ENCODE measurements at places on chromosomes 1 and 21. TPM values are rescaled to one million over a fixed set of nuclear protein-coding genes. Genes with fewer than 3 reads are reported as not detected.

DNA sequence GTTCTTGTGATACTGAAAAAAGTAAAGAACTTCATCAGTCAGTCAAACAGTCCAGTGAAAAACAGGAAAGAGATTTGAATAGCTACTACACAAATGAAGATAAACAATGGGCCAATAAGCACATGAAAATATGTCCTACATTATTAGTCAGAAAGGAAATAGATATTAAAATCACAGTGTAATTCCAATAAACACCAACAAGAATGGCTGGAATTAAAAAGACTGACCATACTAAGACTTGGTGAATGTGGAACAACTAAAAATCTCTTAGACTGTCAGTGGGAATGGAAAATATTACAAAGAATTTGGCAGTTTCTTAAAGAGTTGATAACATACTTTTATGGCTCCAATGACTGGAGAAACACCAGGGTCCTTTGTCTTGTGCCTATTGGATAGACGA, 241.8 kb upstream of the USP24 start:
- no peaks in the 10 kb centered on the region for H3K36me3 ChIP-seq
- no peaks in the 10 kb centered on the region for H3K4me1 ChIP-seq
- H3K27ac ChIP-seq, result no peak overlapping the region
- no peak overlapping the region for H3K4me3 ChIP-seq
- no peaks in the 10 kb centered on the region for H3K27me3 ChIP-seq

DNA sequence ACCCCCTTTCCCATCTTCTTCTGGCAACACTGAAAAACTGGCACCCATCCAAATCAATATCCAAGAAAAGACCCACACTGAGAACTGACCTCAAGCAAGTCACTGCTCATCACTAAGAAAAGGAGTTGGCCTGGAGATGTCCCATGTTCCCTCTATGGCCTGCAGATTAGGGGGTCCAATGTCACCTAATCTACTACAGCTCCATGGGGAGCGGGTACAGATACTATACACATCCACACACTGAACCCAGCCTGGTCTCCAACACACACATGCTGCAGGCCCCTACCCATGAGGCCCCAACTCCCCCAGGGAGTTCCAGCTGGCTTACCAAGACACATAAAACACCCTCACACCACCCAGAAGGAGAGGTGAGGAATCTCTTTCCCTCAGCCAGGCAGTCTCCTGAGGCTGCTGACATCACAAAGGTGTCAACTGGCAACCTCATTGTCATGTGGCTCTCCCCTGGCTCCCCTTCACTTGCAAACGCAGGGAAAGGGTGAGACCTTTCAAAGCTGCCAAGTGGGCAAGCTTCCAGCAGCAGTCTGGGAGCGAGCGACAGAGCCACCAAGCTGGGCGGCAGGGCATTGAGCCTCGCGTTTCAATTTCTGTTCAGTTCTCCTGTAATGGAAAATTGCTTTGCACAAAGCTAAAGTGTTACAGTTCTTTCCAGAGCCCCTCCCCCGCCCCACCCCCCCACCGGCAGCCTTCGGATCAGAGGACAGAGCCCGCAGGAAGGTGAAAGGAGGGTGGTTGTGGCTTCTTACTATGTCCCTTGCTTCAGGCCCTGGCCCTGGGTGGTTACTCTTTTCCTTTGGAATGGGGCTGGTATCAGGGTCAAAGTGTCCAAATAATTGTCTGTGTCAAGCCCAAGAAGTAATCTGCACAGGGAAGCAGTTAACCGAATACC, at the start of gene LRRC52:
TSS of gene LRRC52 (plus strand) at position 469 of the 907 bp plus-strand sequence. CDS start at position 766, 297 bp downstream.
- peaks cover 15% of the 10 kb centered on the region for H3K27me3 ChIP-seq
- no peak within 1 kb of the TSS for H3K4me3 ChIP-seq

DNA sequence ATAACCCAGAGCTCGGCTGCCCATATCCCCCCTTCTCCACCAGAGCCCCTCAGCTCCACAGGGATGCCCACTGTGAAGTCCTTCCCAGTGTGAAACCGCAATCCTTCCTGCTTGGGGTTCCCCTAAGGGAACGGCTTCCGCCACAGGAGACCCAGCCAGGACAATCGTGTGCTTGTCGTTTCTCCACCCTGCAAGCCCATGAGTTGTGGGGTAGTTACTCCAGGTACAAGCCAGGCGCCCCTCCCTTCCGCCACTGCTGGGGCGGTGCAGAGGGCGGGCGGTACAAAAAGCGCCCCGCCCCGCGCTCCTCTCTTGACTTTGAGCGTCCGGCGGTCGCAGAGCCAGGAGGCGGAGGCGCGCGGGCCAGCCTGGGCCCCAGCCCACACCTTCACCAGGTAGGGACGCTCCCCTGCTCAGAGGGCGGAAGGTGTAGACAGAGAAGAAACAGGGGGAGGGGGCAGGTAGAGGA, at the start of gene TINAGL1:
TSS of gene TINAGL1 (plus strand) at position 315 of the 469 bp plus-strand sequence. CDS start 634 bp downstream, outside the sequence.
- H3K4me1 ChIP-seq, result peaks cover 12% of the 10 kb centered on the region
- H3K27ac ChIP-seq, result no peak within 1 kb of the TSS
- DNase-seq, result no peak
- no peak within 1 kb of the TSS for H3K4me3 ChIP-seq
- peaks cover 11% of the 10 kb centered on the region for H3K27me3 ChIP-seq

DNA sequence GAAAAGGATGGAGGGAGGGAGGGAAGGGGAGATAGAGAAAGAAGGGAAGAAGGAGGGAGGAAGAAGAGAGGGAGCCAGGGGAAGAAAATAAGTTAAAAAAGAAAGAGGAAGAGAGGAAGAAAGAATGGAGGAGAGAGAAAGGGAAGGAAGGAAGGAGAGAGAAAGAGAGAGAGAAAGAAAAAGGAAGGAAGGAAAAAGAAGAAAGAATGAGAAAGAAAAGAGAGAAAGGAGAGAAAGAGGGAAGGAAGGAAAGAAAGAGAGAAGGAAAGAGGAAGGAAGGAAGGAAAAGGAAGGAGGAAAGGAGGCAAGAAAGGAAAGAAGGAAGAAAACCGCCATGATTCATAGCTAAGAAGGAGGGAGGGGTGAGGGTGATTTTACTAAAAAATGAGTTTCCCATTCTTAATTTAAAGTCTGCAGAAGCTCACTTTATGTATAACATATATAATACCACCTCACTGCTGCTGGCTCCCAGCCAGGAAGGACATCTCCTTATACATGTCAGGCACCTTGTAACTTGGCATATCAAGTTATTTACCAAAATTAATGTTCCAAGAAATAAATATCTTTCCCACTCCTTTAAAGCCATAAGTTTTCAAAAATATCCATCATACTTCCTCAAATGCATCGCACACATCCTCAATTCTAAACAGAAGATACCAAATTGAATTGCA, 46.0 kb upstream of the OLIG2 start:
- H3K4me1 ChIP-seq, result no peaks in the 10 kb centered on the region
- no peaks in the 10 kb centered on the region for H3K36me3 ChIP-seq
- no peak for DNase-seq
- H3K27ac ChIP-seq, result no peak overlapping the region

DNA sequence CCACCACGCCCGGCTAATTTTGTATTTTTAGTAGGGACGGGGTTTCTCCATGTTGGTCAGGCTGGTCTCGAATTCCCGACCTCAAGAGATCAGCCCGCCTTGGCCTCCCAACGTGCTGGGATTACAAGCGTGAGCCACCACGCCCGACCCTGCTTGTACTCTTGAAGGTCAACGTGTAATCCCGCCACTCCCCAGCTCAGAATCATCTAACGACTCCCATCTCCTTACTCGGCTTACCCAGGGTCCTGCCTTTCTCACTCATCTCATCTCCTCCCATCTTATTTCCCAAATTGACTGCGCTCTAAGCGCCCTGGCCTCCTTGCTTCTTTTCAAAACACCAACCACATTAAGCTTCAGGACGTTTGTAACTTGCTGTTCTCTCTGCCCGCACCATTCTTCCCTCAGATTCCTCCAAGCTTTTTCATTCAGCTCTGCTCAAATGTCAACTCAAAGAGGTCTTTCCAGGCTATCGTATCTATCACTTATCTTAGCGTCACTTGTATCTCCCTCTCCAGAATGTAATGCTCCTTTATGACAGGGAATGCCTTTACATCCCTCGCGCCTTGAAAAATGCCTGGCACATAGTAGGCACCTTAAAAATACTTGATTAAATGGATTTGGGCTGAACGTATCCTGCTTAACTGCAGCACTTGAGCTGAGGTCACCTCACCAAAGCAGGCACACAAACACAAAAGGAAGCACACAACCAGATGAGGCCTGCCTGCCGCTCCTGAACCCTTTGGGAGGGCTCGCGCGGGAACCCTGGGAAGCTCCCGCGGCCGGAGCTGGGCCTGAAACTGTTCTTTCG, 1.4 kb upstream of the USP1 start:
- H3K4me1 ChIP-seq, result peaks cover 20% of the 10 kb centered on the region
- DNase-seq, result no peak
- no peaks in the 10 kb centered on the region for H3K36me3 ChIP-seq
- no peaks in the 10 kb centered on the region for H3K27me3 ChIP-seq

DNA sequence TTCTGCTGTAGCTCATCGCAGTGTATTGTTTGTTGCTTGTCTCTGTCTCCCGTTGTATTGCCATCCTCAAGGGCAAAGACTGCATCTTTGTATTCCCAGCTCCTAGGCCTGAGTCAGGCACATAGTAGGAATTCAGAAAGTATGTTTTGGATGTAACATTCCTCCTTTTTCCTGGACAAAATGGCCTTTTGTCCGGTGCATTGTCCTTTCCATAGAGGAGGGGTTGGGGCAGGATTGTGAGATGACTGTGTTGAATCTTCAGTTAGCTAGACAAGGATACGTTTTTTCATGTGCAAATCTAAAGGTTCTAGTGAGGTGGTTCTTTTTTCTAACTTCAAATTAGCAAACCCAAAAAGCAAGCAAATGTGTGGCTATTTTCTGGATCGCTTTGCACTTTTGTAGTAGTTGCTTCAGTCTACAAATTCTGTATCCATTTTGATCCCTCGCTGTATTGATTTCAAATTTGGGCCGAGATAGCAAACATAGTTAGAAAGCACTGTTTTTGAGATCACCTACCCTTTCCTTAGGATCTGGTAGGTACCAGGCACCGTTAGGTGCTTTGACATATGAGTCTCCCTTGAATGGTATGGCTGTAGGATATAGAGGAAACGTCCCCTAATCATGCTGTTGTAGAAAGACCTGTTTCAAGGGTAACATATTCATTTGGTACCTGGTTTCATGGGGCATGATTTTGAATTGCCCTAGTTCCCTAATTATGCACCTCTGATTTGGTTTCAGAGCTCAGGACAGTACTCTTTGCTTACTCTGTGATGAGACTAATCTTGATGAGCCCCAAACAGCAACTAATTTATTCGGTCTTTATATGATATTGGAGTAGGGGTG, 1.2 kb downstream of the PPP1R8 start:
- peak overlapping the region; percentile 88 for H3K27ac ChIP-seq
- H3K4me3 ChIP-seq, result peak overlapping the region; percentile 98
- no peak for DNase-seq
- peaks cover 17% of the 10 kb centered on the region for H3K4me1 ChIP-seq

DNA sequence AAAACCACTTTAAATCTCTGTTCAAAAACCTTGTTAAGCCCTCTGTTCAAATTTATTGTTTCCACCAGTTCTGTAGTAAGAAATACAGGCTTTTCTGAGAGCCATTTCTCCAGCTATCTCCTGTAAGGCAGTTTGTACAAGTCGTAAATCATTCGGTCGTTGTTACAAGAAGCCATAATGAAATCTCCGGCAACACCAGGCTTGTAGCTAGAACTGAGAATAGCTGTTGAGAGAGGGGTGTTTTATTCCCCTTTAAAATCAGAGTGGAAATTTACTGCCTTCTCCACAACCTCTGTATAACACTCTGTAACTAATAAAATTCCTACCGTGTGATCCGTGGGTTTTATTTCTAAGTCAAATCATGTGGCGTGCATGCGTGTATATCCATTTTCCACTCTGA, 335.8 kb upstream of the KAZN start:
- H3K4me1 ChIP-seq, result no peaks in the 10 kb centered on the region
- no peak overlapping the region for H3K4me3 ChIP-seq
- no peak overlapping the region for H3K27ac ChIP-seq
- no peak for DNase-seq

GRCh38 chr1:13901597-13901996, 201.6 kb downstream of the PRDM2 start:
- peaks cover 8% of the 10 kb centered on the region for H3K27me3 ChIP-seq
- H3K4me3 ChIP-seq, result no peak overlapping the region
- DNase-seq, result no peak
- H3K36me3 ChIP-seq, result no peaks in the 10 kb centered on the region

- H3K27ac ChIP-seq, result no peak overlapping the region
- no peaks in the 10 kb centered on the region for H3K36me3 ChIP-seq
- H3K4me3 ChIP-seq, result no peak overlapping the region
- no peaks in the 10 kb centered on the region for H3K27me3 ChIP-seq
- DNase-seq, result no peak
Observed at GRCh38 chr1:238710697-238711096, 675.7 kb upstream of the CHRM3 start.

- H3K27ac ChIP-seq, result no peak overlapping the region
- H3K27me3 ChIP-seq, result peaks cover 3% of the 10 kb centered on the region
- no peak overlapping the region for H3K4me3 ChIP-seq
- DNase-seq, result no peak
- no peaks in the 10 kb centered on the region for H3K4me1 ChIP-seq
- no peaks in the 10 kb centered on the region for H3K36me3 ChIP-seq
Observed at GRCh38 chr1:112140743-112141142, 151.3 kb upstream of the KCND3 start.

DNA sequence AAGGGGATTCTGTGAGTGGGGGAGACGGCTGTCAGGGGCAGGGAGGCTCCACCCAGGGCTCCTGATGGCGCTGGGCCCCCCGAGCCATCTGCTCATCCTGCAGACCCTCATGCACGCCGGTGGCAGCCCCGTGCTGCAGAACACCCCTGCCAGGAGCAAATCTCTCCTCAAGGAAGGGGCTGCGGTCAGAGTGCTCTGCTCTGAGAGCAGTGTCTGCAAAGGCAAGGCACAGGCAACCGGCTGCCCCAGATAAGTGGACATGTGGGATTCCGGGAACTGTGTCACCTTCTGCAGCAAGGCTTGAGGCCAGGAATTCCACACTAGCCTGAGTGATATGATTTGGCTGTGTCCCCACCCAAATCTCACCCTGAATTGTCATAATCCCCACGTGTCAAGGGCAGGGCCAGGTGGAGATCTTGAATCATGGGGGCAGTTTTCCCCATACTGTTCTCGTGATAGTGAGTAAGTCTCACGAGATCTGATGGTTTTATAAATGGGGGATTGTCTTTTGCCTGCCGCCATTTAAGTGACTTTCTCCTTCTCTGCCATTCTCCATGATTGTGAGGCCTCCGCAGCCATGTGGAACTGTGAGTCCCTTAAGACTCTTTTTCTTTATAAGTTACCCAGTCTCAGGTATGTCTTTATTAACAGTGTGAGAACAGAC, 101.0 kb downstream of the PDE9A start:
- no peaks in the 10 kb centered on the region for H3K27me3 ChIP-seq
- H3K36me3 ChIP-seq, result no peaks in the 10 kb centered on the region
- no peaks in the 10 kb centered on the region for H3K4me1 ChIP-seq
- no peak overlapping the region for H3K4me3 ChIP-seq
- H3K27ac ChIP-seq, result no peak overlapping the region

DNA sequence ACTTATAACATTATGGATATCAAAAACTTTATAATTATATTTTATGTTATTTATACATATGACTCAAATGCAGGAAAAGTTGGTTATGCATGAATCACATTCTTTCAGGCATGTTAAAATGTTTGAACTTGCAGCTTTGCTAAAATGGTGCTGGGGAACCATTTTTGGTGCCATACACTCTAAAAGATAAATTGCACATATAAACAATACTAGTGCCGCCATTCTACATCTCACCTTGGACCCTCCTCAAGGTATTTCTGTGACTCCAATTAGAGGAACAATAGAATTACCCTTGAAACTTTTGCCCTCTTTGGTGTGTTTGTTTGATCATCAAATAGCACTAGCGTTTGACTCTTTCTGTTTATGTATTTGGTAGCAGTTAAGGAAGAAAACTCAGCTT, 997 bp downstream of the PRKACB start:
- peak overlapping the region; percentile 74 for H3K27ac ChIP-seq
- no peaks in the 10 kb centered on the region for H3K36me3 ChIP-seq
- H3K4me1 ChIP-seq, result peaks cover 2% of the 10 kb centered on the region

LCE2A gene
- not detected for total RNA-seq

CCDC24 gene
- total RNA-seq, result 18.4 TPM

CHRM3 gene
- not detected for total RNA-seq

NEK7 gene
- total RNA-seq, result 75.4 TPM

C1QC gene
- not detected for total RNA-seq

UTS2 gene
- 5.5 TPM for total RNA-seq

BMP8A gene
- total RNA-seq, result 0.25 TPM

HUNK gene
- total RNA-seq, result 0.07 TPM
